ENCODE measurements at places on chromosomes 2 and 18.
A peak's percentile ranks its signal among the peaks of the same experiment; 100 is the strongest.

DNA sequence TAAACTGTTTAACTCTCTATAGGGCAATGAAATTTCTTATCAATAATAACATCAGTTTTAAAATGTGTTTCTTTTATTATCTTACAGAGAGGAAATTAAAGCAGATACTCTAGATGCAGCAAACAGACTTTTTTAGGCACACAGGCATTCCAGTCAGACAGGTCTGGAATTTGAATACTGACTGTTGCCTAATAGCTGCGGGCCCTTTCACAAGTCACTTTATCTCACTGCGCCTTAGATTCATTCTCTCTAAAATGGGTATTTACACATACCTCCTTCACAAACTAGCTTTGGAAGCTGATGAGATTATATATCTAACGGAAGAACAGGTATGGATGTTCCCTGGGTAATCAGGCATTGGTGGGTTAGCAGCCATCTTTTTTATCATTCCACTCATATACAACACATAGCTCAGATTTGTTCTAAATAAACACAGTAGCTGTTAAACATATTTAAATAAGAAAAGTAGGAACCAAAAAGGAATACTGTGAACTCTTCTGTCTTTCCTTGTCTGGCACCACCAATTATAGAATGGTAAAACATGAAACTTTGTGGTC is 104.2 kb downstream of the LRP2 start:
- no peak for DNase-seq

- no peak for DNase-seq
These were observed 278.8 kb upstream of the SESTD1 start for GRCh38 chr2:179543361-179543901.

DNA sequence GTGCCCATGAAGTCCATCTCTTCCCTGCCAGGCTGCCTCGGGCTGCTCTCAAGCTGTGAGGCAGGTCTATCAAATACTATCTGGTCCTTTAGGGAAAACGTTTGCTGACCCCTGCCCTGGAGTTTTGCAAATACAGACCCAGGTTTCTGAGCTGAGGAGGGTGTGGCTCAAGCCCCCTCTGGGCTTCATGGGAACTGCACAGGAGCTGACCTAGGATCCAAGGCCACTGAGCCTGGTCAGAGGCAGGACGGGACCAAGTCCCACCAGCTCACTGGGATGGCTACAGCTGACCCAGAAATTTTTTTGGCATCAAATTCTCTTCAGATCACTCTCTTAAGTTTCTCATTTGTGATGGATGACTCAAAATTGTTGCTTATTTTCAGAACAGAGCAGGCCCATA is 14.1 kb downstream of the ZNF516 start:
- no peak for DNase-seq

DNA sequence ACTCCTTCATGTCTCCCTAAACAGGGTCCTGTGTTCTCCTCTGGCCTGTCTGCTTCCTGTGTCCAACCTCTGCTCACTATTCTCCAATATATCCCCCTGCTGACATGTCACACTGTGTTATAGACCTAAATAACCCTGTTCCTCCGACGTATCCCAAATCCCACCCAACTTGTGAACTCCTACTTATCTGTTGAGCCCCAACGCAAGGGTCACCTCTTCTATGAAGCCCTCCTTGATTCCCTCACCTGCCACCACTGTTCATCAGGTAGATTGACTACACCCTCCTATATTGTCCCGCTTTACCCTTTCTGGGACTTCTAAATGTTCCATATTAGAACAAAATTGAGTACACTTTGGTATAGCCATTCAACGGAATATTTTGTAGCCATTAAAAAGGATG is 42.1 kb downstream of the PCARE start:
- no peak for DNase-seq

- DNase-seq = peak; percentile 78
These were observed 186.6 kb downstream of the MTX2 start for GRCh38 chr2:176455816-176456291.

DNA sequence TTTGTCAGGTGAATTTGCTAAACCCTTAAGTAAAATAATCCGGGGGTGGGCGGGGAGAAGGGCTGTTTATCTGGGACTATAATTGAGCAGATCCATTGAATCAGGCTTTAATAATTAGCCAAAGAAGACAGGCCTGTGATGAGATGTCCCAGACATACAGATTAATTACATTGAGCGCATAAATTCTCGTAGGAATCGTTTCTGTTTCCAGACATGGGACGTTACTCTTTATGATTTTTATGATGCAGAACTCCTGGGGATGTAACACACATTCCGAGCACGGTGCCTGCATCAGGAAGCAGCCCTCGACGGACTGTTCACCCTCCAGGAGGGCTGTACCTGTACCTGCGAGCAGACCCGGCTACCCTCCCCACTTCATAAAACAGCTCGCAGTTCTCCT is 88.9 kb downstream of the SMIM21 start:
- DNase-seq = no peak

DNA sequence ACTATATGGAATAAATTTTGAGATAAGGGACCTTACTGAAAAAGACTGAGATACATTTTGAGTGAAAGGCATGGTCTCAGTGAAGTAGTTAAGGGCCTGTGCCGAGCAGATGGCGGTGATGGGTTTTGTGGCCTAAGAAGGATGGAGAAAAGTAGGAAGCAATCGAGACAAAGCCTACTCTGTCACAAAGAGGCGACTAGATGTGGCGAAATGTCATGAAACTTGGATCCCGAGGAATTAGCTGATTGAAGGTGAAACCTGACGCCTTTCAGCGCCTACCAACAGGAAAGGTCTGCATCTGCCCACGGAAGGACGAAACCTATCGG is 558 bp upstream of the CEP192 start:
- DNase-seq = no peak

DNA sequence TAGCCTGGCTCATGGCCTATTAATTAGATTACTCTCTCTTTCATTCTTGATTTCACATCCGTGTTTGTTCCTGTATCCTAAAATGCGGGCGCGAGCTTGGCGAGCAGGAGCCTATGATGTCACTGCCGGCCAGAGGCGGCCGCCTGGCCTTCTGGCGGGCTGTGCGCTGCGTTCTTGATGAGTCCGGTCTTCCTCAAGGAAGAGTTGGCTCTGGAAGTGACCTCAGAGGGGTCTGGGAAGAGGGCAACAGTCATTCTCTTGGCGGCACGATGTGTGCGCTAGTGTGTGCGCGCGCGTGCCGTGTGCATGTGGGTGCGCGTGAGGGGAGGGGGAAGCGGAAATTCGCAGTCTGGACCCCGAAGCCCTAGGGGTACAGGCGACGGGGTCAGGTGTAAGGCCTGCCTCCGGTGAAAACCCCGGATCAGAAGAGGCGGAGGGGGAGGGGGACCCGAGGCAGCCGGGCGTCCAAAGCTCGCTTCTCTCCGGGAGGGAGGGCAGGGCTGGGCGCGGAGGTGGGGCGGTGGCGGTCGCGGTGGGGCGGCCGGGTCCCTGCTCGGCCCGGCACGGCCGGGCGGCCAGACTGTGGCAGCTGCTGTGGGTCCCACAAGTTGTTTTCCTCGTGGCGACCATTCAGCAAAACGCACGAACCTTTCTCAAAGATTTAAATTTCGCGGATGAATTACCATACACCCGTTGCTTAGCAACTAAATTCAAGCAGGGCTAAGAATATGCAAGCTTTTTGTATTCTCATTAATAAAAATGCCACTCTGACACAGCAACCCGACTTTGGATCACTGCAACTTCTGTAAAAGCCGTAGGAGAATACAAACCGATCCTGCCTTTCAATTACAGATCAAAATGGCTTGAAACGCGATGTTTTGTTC is 8.4 kb downstream of the POU3F3 start:
- DNase-seq = no peak

DNA sequence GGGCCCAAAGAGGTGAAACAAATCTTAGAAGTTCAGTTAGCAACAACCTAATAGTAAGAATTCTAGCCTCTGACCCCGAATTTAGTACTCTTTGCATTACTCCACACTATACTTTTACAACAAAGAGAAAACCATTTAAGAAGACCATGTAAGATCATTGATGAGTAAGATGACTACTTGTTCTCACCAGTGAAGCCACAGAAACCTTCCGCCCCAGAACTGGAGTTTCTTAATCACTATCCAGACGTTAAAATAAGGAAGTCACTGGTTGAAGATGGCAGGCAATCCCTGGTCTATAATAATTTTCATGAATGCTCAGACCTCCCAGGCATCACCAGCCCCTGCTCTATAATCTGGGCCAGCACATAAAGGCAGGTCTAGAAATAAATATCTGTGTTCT is 95.0 kb downstream of the TMEM163 start:
- DNase-seq = no peak

DNA sequence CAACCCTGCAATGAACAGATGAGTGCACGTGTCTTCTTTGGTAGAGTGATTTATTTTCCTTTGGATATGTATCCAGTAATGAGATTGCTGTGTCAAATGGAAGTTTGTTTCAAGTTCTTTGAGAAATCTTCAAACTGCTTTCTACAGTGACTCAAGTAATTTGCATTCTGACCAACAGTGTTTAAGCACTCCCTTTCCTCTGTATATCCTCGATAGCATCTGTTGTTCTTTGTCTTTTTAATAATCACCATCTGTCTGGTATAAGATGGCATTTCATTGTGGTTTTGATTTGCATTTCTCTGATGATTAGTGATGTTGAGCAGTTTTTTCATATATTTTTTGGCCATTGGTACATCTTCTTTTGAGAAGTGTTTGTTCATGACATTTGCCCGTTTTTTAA is 1608.3 kb upstream of the ZEB2 start:
- no peak for DNase-seq

DNA sequence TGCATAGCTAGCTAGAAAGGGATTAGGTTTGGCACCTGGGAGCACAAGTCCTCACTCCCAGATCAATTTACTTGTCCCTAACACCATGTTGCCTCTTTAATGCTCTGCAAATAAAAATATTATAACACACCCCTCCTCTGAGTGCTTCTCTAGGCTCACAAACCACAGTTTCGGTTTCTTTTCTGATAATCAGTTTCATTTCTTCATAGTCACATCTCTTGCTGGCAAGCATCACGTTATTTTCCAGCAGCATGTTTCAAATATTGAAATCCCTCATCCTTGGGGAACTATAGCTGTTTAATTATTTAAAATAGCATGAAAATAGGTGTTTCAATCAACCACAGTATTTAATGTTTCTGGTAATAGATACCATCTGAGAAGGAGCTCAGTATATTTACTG is 13.9 kb upstream of the SMCHD1 start:
- no peak for DNase-seq

GRCh38 chr2:37527361-37527760 is 144.1 kb downstream of the CDC42EP3 start:
- peak; percentile 41 for DNase-seq

DNA sequence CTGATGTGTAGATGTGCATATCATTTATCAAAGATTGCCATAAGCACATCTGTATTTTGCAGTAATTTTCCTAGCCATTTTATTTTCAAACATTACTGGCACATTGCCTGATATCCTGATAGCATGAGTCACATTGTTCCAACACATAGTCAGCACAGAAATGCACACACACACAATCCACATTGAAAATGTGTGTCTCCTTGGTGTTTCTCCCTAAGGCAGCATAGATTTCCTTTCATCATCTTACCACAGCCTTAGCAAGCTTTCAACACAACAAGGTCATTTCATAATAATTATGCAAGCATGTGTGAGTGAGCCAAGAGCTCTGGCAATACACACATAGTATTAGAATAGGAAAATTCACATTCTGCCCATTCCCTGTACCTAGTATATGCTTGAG is 245.4 kb upstream of the MEIS1 start:
- DNase-seq = no peak

- DNase-seq = no peak
These were observed 782 bp downstream of the MTA3 start for GRCh38 chr2:42569116-42569711.

- DNase-seq = no peak
These were observed 42.3 kb downstream of the LRRTM4 start for GRCh38 chr2:77479895-77480294.

GRCh38 chr2:236303935-236304334 is 39.7 kb upstream of the ASB18 start:
- DNase-seq = no peak

DNA sequence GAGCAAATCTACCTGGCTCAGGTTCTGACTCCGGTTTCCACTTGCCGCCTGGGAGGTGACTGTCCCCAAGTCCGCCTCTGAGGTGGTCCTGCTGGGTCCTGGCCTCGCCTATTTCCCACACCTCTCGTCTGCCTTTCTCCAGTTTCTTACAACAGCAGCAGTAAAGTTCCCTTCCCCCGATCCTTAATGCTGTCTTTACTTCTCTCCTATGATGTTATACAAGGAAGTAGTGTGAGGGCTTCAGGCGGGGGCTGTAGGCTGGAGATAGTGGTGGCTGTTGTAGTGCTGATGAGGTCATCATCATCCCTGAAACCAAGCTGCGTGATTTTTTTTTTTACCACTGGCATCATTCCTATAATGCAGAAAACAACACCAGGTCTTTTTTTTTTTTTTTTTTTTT is 18.9 kb downstream of the TGIF1 start:
- no peak for DNase-seq

DNA sequence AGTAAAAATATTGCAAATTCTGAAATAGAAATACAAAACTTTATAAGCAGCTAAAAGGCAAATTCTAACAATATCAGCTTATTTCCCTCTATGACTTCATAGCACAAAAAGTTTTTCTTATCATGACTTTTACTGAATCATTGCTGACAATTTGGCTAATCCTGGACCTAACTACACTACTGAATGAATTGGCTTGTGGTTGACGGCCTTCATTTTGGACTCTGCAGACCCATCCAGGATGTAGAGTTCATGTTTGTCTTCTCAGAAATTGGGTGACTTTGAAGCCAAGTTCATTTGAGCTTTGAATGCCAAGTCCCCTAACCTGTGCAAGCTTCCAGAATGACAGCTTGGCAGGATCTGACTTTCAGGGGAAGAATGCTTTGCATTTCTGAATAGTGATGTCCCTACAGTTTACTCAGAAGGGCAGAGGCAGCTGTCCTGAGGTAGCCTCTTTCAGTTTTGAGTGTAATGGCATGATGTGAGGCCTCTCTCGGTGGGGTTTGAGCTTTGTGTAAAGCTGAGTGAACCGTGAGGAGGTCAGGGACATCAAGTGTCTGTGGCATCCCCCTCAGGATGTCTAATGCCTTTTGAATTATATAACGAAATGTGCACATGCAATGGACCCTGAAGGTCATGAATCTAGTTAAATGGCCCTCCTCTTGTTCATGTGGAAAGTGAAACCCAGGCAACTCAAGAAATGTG is 48.0 kb downstream of the EFEMP1 start:
- DNase-seq = no peak

DNA sequence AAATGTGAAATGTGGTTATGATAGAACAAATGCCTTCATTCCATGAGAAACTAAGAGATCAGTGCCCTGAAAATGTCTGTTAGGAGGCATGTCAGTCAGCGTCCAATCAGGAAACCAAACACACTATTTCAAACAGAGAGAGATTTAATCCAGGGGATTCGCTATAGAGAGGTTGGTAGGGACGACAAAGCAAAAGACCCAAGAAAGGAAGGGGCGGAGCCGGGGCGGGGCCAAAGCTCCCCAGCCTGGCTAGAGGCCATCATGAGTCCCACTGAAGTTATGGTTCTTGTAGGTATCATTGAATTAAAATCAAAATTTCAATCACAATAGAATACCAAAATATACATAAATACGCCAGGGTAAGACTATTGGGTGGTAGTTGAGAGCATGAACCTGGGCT is 32.9 kb upstream of the RNF149 start:
- DNase-seq = peak; percentile 10
